ENCODE measurements at places on chromosomes 1 and 21.

DNA sequence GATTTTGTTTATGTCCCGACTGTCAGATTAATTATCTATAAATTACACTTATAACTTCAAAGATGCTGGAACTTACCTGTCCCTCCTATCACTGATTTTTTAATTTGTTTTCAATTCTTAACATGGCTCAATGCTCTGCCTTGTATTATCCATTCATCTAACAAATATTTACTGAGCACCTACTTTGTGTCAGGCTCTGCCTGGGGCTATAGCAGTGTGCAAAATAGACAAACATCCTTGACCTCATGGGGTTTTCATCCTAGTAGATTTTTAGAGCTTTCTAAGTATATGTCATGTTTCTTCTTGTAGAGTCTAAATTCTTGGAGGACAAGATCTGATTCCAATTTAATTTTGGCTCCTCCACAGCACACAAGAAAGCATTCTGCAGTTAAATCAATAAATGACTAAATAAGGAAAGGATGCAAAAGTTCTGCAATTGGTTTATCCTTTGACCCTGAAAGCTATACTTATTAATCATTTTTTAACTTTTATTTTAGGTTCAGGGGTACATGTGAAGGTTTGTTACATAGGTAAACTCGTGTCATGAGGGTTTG, 10.8 kb upstream of the SMYD2 start:
- no peak for DNase-seq

DNA sequence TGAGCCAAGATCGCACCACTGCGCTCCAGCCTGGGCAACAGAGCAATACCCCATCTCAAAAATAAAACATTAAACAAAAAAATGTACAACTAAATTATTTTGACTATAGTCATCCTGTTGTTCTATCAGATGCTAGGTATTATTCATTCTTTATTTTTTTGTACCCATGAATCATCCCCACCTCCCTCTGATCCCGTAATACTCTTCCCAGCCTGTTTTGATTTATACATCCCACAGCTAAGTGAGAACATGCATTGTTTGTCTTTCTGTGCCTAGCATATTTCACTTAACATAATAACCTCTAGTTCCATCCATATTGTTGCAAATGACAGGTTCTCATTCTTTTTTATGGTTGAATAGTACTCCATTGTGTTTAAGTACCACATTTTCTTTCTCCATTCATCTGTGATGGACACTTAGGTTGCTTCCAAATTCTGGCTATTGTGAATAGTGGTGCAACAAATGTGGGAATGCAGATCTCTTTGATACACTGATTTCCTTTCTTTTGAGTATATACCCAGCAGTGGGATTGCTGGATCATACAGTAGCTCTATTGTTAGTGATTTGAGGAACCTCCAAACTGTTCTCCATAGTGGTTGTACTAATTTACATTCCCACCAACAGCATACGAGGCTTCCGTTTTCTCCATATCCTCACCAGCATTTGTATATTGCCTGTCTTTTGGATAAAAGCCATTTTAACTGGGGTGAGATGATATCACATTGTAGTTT, 84.4 kb downstream of the MACF1 start:
- no peak for DNase-seq

DNA sequence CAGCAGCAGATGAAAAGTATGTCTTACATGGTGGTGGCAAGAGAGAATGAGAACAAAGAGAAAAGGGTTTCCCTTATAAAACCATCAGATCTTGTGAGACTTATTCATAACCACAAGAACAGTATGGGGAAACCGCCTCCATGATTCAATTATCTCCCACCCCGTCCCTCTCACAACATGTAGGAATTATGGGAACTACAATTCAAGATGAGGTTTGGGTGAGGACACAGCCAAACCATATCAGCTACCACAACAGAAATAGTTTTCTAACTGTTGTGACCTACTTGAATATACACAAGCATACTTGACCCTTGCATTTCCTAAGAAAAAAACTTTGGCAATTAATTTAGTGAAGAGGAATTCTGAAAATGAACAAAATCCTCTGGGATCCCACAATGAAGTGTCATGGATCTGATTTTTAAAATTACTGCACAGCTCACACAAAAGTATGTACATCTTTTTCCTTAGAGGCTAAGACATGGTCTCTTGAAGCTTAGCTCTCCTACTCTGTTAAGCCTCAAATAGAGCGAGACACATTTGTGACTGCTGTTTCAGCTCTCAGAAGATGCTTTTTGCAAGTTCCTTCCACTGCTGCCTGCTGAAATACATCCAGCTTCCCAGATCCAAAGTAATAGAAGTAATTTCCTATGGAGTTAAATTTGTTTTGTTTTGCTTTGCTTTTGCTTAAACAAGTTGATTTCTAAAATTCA, 265.8 kb downstream of the DPYD start:
- DNase-seq = no peak

DNA sequence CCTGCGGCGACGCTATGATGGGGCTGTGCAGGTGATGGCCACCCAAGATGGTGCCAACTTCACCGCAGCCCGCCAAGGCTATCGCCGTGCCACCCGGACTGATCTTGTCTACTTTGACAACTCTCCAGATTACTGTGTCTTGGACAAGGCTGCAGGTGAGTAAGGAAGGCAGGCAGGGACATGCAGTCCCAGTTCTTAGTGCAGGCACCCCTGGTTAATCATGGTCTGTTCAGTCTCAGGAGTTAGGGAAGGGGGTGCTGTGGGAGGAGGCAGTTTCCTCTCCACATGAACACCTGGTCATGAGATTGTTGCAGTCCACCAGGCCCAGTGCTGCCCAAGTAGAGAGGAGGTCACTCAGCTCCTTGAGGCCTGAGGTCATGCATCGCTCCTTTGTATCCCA, 8.5 kb downstream of the WNT2B start:
- no peak for DNase-seq

DNA sequence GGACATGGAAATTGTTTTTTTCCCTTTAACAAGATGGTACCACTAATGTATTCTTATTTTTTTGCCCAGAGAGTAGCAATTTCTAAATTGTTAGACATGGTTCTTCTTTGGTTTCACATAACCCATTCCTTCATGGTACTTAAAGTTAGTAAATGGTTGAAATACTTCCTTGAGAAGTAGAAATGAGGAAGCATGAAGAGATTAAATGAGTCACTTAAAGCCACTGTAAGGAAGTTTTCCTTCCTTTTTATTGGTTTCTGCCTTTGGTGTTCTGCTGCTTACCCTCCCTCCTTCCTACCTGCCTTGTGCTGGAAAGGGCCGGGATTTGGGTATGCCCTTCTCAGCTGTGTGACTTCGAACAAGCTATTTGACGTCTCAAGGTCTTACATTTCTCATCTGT, 101.0 kb downstream of the KIF26B start:
- DNase-seq = no peak
